ENCODE measurements at places on chromosomes 3 and 15.

- no peak for DNase-seq
Observed at GRCh38 chr3:127712881-127713771, 40.4 kb downstream of the ABTB1 start.

- no peak for DNase-seq
Observed at GRCh38 chr3:50323092-50323600, 601 bp upstream of the HYAL2 start.

DNA sequence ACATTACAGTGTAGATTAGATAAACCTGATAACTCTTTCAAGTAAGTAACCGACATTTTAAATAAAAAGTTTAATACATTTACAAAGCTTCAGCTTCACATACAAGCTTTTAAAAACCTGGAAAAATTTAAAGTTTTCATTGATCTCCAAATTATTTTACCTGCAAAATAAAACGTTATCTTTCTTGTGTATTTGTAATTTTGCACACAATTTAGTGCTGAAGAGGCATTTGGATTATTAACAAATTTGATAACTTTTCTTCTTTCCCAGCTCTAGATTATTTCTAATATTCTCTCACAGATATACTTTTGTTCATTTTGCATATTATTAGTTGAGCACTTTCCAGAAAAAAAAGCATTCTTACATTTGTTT, 24.2 kb upstream of the MBNL1 start:
- DNase-seq, result no peak

DNA sequence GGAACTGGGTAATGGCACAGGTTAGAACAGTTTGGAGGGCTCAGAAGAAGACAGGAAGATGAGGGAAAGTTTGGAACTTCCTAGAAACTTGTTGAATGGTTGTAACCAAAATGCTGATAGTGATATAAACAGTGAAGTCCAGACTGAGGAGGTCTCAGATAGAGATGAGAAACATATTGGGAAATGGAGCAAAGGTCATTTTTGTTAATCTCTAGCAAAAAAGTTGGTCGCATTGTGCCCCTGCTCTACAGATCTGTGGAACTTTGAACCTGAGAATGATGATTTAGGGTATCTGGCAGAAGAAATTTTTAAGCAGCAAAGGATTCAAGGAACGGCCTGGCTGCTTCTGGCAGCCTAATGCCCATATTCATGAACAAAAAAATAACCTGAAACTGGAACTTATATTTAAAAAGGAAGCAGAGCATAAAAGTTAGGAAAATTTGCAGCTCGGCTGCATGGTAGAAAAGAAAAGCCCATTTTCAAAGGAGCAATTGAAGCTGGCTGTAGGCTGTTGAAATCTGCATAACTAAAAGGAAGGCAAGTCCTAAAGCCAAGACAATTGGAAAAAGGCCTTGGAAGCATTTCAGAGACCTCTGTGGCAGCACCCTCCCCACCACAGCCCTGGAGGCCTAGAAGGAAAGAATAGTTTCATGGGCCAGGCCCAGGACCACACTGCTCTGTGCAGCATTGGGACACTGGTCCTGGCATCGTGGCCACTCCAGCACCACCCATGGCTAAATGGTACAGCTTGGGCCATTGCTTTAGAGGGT, 182.6 kb upstream of the CD96 start:
- no peak for DNase-seq

DNA sequence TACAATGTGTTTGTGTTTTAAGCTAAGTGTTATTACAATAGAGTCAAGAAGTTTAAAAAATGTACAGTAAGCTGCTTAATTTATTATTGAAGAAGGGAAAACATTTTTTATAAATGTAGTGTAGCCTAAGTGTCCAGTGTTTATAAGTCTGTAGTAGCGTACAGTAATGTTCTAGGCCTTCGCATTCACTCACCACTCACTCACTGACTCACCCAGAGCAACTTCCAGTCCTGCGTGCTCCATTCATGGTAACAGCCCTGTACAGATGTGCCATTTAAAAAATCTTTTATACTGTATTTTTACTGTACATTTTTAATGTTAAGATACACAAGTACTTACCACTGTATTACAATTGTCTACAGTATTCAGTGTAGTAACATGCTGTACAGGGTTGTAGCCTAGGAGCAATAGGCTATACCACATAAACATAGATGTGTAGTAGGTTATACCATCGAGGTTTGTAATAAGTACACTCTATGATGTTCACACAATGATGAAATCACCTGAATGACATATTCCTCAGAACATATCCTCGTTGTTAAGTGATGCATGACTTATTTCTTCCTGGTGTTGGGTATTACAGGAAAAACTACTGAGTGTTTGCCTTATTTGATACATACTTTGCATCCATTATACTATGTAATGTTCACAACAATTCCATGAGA, 156.6 kb upstream of the NUDT16 start:
- no peak for DNase-seq

DNA sequence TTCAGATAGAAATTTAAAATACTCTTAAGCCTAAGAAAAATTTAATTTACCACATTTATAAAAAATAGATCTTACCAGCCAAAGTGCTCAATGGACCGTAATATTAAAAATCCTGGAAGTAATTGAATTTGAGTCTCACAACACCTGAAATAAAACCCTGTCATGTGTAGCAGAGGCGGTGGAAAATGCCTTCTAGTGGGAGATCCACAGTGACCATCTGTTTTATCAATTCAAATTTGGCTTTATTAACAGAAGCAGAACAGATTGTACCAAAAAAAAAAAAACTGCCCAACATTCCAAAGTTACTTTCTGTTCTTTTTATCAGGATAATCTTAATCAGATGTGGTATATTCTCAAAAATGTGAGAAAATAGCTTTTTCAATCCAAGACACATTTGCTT, 71.7 kb downstream of the DMXL2 start:
- no peak for DNase-seq

DNA sequence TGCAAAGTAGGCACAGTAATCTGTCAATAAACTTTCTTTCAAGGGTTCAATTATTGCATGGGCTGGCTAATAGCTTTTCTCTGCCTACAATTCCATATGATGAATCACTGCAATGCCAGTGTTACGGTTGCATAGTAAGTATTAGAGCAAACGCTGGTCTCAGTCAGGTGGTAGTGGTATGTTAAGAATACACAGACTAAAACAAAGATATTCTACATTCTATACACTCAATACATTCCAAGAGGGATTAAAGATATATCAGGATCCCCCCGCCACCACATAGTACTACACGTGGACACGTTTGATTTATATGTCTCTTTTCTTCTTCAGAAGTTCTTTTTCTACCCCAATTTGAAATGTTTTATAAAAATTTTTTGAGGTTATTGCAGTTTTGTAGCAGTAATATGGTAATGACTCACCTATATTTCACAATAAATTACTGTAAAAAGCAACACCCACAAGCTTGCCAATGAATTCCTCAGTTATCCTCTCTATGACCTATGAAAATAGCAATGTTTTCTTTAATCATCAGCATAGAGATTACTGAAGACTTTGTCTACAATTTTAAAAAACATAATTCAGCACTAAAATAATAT, 68.2 kb downstream of the CD200R1L start:
- DNase-seq, result no peak

DNA sequence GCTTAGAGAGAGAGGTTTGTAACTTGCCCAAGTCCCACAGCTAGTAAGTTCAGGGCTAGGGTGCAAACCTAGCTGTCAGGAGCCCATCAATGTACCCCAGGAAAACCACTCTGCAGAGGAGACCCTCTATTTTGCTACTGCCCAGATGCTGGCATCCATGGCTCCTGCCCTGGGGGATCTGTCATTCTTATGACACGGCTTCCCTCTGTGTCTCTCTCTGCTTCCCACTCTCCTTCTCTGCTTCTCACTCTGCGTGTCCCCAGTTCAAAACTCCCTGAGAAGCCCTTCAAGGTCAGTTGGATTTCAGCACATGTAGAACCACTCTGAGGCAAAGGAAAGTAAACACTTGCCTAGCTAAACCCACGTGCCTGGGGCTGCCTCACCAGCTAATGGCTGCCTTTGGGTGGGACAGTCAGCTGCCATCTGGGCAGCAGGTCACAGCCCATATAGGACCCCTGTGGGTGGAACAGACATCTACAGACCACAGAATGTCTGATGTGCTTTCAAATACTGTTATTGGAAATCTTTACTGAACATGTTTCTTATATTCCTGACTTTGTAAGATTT, 29.4 kb upstream of the SLCO2A1 start:
- DNase-seq, result no peak

DNA sequence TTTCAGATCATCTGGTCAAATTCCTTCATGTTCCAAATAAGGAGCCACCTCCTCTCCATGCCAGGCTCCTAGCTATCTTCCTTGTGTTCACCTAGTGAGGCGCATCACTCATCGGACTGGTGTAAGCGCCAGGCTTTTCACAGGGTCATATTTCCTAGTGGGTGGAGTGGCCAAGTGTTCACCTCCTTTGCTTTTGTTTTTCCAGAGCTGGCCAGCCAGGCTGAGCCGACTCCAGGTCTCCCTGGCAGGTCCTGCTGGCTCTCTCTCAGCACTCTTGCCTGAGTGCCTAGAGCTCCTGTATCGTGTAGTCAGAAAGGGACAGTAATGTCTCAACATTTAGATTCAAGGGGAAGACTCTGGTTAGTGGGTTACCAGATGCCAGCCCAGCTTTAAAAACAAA, 31.0 kb downstream of the HEG1 start:
- no peak for DNase-seq

- DNase-seq, result no peak
Observed at GRCh38 chr3:14457999-14458398, 55.6 kb downstream of the SLC6A6 start.

DNA sequence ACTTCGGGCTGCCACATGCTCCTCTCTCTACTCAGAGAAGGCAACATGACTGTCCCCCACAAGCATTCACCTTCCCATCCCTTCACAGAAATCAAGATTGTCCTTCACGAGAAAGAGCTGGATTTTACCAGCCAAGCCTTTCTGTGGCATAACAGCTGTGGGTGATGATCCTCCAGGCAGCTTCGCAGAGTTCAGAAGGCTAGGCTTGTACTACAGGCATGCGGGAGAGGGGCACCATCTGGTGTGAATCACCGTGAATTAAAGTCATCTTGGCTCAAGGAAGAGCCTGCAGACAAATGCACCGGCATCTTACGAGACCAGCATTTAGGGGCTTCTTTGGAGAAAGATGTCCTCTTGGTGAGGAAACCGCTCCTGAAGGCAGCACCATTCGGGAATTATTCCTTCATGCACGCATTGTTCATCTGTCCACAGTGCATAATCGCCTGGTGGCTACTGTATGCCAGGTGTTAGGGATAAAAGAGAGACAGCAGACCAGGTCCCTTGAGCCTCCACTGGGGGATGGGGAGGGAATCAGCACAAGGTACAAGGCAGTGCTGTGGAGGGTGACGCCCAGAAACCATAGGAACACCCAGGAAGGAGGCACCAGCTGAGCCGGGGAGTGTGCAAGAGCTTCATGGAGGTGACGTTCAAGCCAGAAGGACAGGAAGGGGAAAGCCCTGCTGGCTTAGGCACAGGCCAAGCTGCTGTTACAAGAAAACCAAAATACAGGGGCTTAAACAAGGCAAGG, 108.6 kb downstream of the TMEM266 start:
- DNase-seq, result no peak

- DNase-seq, result no peak
Observed at GRCh38 chr3:44584646-44585501, at the start of gene ZNF660. TSS of gene ZNF660 (plus strand) at chr3:44584964. CDS start at chr3:44594194, 9,230 bp downstream.

DNA sequence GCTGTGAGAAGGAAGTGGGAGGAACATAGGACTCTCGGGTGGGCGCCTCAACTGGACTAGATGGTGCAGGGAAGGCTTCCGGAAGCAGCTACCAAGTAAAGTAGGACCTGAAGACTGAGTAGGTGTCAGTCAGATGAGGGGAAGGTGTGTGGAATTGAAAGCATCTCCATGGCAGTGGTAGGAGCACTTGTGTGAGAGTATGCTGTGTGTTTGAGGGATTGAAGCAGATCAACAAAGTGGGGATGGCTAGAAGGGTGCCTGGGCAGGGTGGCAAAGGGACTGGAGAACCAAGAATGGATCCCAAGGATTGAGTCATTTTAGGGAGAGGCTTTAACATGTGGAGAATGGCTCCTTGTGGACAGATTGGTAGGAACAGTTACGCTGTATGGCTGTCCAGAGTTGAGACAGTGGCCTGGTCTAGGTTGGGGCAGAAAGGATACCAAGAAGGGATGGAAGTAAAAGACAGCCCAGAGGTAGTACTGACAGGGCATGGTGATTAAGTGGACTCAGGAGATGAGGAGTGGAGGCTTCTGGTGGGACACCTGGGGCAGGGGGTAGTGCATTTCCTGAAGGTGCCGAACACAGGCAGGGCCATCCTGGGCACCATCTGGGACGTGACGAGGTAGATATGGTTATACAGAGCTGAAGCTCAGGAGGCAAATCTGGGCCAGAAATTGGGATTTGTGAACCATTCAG, 1.5 kb downstream of the UQCC5 start:
- DNase-seq, result no peak

DNA sequence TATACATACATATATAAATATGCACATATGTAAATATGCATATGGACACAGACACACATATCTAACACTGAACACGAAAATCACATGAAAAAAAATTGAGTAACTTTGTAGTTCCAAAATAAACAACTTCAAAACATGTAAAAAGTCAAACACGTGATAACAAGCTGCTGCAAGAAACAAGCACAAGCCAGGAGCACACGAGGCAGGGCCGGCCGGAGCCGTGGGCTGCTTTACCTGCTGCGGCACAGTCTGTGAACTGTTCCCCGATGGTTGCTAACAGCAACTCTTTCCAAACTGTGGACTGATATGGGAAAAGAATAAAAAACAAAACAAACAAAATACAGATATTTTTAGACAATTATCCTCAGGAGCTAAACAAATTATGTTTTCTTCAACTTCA, 31.6 kb downstream of the EIF4E3 start:
- no peak for DNase-seq

DNA sequence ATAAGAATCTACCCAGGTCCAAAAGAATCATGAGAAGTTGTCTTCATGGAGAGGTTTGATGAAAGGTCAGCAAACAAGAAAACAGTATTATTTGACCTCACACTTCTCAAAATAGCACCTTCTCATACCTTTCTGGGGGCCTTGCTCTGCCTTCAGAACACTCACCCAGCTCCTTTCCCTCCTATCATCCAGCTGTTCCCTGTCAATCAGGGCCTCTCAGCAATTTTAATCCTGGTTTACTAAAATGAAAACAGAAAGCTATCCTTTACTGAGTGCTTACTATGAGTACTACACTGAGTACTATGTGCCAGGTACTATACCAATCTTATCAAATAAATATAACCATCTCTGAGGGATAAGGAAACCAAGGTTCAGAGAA, 138.6 kb downstream of the GAP43 start:
- DNase-seq, result no peak

GRCh38 chr3:42960786-42961185, 18.3 kb upstream of the GASK1A start:
- no peak for DNase-seq

GRCh38 chr3:41143421-41144031, 55.8 kb upstream of the CTNNB1 start:
- no peak for DNase-seq

- DNase-seq, result no peak
Observed at GRCh38 chr3:138539352-138539751, 54.7 kb downstream of the CEP70 start.
